ENCODE measurements at places on chromosomes 12 and 14.

- no peak for DNase-seq
Measured at GRCh38 chr14:43411841-43412240, 1095.2 kb downstream of the FSCB start.

GRCh38 chr12:4802841-4803240 is 82.6 kb downstream of the GALNT8 start:
- DNase-seq = no peak

DNA sequence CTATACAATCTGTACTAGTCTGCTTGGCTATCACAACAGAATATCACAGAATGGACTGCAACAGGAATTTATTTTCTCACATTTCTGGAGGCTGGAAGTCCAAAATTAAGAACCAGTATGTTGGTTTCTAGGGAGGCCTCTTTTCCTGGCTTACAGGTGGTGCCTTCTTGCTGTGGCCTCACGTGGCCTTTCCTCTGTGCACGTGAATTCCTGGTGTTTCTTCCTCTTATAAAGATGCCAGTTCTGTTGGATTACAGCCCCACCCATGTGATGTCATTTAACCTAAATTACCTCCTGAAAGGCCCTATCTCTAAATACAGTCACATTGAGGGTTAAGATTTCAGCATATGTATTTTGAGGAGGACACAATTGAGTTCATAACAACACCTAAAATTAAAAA is 32.1 kb upstream of the C2CD5 start:
- no peak for DNase-seq

DNA sequence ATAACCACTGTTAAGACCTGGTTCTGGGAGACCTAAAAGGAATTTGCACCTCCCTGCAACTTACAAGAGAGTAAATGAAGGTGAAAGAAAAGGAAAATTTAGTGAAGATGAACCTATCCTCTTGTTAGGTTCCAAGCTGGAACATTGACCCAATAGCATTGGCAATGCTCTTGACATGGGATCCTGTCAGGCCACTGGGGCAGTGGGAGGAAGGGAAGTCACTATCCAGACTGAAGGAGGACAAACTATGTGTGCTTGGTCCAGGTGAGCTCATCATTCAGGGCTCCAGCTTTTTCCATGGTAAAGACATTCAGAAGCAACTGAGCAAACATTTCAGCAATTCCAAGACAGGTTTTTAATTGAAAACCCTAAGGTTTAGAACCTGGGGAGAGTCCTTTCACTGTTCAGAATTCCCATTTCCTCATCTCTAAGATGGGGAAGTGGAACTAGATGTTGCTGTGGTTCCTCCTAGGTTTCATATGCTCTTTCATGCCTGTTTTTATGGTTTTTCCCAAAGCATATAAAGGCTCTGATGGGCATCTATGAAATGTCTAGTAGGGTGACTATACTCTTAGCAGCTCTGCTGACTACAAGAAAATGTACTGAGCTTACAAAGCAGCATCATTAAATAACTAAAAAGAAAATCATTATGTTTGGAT is 33.1 kb downstream of the MAPK1IP1L start:
- DNase-seq = no peak

GRCh38 chr14:88243946-88244345 is 79.1 kb downstream of the KCNK10 start:
- no peak for DNase-seq

- DNase-seq = no peak
Measured at GRCh38 chr12:9810671-9811070, 16.6 kb upstream of the KLRF1 start.

- DNase-seq = peak; percentile 5
Measured at GRCh38 chr12:84741692-84742091, 170.9 kb downstream of the SLC6A15 start.

GRCh38 chr12:85280984-85281630 is 1.1 kb downstream of the ALX1 start:
- no peak for DNase-seq

DNA sequence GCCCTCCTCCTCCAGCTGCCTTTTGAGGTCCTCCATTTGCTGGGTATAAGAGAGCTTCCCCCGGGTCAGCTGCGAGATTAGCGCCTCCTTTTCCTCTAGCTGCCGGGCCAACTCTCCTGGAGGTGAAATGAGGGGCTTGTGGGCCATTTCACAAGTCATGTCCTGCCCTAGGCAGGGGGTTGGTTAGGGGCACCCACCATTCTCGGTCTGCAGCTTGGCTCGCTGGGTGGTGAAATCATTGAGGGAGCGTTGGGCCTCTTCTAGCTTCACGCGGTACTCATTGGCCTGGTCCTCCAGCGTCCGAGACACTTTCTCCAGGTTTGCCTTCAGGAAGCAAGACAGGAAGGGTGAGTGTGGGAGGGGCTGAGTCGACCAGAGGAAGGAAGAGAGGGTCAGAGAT is 12.6 kb downstream of the CMTM5 start:
- no peak for DNase-seq

GRCh38 chr14:73227812-73228781 is 9.2 kb upstream of the PAPLN start:
- DNase-seq = peak; percentile 91

DNA sequence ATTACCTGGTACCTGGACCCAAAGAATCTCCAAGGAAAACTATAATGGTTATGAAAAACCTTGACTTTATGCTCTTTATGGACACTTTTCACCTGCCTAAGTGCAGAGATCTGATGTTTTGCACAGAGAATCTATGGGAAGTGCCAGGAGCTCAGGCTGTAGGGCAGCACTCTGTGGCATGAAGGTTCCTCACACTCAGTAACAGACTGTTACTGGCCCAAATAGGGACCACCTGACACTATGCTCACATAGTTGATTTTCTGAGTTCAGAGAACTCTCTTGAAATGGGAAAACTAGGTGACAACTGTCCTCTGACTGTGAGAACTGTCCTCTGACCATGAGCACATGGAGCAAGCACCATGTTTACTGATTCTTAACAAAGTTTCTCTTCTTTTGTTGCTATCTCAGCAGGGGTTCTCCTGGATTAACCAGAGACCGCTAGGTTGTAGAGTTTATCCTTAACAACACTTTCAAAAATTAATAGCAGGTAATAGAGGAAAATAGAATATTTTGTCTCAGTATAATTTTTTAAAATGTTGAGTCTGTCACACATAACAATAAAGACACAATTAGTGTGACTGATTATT is 101.6 kb downstream of the STXBP6 start:
- DNase-seq = no peak

DNA sequence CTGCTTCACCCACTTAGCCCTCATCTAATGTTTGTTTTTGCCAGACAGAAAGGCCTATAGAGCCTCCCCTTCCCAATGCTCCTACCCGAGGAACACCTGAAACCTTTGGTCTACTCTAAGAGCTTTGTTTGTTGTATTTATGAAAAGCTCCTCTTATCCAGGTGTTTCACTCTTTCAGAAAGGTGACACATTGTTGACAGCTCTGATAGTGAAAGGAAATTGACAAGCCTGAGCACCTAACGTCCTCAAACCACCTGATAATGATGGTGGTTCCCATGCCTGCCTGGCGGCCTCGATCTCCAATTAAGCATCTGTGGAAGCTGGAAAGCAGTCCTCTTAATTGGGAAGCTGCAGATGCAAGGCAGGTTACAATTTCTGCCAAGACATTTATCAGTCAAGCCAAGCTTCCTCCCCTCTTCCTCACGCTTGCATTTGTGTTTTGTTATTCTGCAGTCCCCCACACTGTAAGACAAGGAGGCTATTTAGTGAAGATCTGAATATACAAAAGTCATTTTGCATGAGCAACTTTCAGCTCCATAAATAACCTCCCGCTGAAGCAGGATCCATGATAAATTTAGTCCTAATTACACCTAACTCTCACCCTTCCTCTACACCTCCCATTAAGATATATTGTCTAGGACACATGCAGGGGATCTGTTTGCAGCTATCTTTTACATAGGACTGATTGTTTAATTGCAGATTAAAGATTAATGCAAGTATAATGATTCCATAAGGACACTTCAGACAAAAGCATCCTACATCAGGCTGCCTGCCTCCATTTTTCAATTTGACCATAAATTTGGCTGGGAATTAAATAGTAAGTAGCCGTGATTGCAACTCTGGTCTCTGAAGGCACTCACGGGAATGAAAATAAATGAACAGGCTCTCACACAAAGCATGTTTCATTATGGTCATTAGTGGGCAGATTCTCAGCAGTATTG is 288.6 kb downstream of the PDZRN4 start:
- no peak for DNase-seq

DNA sequence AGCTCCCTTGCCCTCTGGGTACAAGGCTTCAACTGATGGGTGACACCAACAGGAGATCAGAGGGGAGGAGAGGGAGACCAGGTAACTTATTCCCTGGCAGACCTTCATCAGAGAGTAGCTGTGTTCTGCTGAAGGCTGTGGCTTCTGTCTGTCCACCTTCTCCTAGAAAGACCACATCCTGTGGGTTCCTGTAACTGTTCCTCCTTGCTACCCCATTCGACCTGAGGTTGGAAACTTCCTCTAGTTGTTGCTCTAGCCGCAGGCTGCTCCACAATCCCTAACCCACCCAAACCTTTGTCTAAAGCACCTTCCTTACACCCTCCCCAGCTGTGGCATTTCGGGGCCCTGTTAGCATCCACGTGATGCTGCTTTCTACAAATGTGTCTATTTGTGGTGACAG is 454.2 kb downstream of the DPF3 start:
- DNase-seq = no peak

DNA sequence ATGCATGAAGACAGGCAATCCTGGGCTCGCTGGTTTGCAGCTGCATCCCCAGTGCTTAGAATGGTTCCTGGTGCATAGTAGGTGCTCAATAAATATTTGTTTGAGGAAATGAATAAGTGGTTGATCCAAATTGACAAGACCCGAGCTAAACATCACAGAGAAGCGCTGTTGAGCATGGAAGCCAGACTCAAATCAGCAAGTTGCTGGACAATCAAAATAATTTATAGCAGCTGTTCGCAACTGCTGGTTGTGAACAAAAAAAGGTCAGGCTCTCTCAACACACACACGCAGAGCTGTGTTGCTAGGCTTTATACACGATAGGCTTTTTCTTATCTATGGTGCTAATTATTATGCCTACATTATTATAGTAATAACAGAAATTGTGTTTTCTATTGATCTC is 190.2 kb downstream of the TBX5 start:
- DNase-seq = no peak

- DNase-seq = no peak
Measured at GRCh38 chr14:42961509-42961908, 1354.8 kb downstream of the LRFN5 start.

DNA sequence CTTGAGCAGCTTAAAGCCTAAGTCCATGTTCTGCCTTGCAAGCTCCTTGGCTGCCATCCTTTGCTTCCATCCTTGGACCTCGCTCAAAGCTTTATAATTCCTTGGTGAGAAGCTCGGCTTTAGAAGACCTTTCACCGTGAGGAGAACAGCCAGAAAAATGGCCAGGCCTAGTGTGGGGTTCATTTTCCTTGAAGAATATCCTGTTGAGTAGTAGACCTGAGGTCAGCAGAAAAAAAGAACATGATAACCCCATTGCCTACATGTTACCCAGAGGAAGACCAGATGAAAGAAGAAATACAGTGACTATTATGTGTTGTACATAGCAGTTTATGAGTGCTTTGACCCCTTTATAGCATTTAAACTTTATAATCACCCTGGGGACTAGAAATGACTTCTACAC is 11.1 kb downstream of the SERPINA12 start:
- DNase-seq = no peak

DNA sequence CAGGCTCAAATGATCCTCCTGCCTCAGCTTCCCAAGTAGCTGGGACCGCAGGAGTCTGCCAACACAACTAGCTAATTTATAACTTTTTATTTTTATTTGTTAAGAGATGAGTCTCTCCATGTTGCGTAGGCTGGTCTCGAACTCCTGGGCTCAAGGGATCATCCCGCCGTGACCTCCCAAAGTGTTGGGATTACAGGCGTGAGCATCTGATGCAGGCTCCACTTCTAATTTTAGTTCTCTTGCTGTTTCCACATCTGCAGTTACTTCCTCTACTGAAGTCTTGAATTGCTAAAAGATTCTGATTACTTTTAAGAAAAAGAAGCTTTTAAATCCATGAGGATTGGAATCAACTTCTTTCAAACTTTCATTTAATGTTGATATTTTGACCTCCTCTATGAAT is 13.4 kb upstream of the SNX6 start:
- DNase-seq = no peak

DNA sequence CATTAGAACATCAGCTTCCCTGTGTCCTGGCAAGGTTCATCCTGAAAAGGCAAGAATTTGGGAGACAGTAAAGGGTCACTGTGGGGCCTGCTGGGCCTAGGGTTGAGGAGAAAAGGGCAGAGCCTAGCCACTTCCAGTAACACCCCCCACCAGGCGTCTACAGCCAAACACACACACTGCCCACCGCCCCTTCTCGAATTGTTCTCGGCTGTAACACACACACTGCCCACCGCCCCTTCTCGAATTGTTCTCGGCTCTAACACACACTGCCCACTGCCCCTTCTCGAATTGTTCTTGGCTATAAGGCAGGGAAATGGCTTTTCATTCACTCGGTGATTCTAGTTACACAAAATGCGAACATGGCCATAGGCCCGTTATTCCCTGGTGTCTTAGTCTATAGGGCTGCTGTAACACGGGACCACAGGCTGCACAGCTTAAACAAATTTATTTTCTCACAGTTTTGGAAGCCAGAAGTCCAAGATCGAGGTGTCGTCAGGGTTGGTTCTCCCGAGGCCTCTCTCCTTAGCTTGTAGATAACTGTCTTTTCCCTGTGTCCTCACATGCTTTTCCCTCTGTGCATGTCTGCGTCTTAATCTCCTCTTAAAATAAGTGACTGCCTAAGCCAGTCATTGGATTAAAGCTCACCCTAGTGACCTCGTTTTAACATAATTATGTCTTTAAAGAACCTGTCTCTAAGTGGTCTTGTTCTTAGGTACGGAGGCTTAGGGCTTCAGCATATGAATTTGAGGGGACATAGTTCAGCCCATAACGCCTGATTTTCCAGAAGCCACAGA is 171.0 kb downstream of the ADGRD1 start:
- DNase-seq = no peak

DNA sequence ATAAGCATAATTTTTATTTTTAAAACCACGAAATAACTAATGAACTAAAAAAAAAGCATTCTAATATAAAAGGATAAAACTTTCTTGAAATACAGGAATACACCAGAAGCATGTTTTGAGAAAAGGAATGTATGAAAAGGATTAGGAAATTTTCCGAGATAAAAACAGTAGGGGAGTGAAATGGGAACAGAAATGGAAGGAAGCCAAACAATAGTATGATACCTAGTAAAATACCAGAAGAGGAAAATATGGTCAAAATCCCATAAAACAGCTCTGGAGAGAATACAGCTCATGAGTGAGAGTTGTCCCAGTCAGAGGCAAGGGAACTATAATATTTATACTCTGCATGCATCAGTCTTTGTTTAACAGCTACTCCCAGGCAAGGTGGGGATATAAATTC is 1016.2 kb downstream of the SLC6A15 start:
- no peak for DNase-seq

GRCh38 chr14:69042787-69043444 is 63.8 kb upstream of the ACTN1 start:
- no peak for DNase-seq

GRCh38 chr14:37585971-37586796 is 8.9 kb downstream of the FOXA1 start:
- DNase-seq = no peak
